Memory B cell (primary cell): ENCODE measurements at places on chromosomes 11 and 22.

- DNase-seq: no peak
Observed at GRCh38 chr11:134678744-134679143, 266.7 kb upstream of the B3GAT1 start.

- DNase-seq: no peak
Observed at GRCh38 chr11:66841861-66842260, 1.4 kb upstream of the RCE1 start.

GRCh38 chr22:26887456-26887855, 230.1 kb downstream of the MIAT start:
- DNase-seq: no peak

DNA sequence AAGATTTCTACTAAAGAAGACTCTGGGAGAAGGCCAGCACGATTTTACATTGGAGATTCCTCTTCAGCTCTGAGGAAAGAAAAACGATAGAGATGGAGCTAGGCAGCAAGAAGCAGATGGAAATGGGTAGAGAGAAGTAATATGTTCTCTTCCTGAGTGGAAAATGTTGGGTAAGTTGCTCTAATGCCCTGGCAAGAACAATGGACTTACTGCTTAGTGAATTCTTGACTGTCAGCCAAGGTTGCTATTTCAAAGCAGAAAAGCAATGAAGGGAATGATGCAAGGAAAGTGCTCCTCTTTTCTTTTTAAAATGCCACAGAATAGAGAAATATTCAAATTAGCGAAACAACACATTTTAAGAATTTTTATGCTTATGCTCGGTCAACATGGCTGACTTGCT, 38.4 kb upstream of the CWF19L2 start:
- no peak for DNase-seq

DNA sequence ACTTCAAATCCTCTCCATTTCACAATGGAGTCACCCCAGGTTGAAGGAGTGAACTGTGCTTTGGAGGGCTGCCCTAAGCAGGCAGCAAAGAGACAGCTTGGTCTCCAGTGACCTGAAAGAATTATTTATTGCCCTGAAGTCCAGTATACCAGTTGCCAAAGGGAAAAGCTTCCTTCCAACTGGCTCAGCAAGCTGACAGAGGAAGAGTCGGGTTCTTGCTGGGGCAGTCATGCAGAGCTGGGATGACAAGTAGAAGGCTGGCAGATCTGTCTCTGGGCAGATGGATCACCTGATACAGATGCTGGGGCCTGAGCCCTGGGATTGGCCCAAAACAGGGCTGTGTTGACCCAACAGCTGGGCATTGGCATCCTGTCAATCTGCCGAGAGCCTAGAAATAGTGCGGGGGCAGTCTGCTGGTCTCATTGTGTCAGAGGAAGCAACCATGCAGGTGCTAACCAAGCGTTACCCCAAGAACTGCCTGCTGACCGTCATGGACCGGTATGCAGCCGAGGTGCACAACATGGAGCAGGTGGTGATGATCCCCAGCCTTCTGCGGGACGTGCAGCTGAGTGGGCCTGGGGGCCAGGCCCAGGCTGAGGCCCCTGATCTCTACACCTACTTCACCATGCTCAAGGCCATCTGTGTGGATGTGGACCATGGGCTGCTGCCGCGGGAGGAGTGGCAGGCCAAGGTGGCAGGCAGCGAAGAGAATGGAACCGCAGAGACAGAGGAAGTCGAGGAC, at the start of gene THRSP:
Gene THRSP, plus strand, starts transcription at position 422 of the 742 bp plus-strand sequence. Its CDS starts 21 bp downstream, at position 443.
- DNase-seq: no peak

- DNase-seq: no peak
Observed at GRCh38 chr11:64672875-64673274, 50.1 kb downstream of the NRXN2 start.

- DNase-seq: no peak
Observed at GRCh38 chr11:10350334-10350733, 45.5 kb downstream of the ADM start.

GRCh38 chr11:93193731-93194130, 4.1 kb downstream of the SLC36A4 start:
- no peak for DNase-seq

DNA sequence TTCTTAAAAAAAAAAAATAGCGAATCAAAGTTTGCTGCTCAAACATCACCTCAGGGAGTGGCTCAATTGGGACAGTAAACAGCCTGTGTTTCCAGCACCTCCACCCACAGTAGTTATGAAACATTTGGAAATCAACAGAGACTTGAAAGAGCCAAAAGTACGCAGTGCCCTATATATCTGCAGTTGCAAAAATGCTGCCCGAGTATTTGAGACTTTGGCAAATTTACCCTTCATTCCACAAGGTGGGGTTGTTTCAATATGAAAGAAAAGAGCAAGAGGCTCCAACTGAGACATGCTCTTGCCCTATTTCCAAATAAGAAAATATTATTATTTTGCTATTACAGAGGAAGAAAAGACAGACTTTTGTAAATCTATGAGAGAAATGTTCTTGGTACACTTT, 851.1 kb upstream of the RAG2 start:
- no peak for DNase-seq

DNA sequence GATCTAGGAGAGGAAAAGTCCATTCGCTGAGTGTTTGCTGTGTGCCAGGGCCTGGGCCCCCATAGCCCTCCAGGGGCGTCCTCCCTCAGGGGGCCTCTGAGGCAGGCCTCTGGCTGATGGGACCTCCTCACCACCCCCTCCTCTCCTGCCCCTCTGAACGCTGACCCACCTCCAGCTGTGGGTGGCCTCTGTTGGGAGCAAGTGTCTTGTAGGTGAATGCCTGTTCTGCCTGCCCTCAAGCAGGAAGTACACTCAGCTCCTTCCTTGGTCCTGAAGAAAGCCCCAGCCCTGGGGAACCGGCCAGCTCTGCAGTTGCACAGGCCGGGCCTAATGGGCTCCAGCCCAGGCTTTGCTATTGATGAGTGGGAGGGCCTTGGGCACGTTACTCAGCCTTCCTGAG, 3.5 kb downstream of the MYO7A start:
- no peak for DNase-seq

DNA sequence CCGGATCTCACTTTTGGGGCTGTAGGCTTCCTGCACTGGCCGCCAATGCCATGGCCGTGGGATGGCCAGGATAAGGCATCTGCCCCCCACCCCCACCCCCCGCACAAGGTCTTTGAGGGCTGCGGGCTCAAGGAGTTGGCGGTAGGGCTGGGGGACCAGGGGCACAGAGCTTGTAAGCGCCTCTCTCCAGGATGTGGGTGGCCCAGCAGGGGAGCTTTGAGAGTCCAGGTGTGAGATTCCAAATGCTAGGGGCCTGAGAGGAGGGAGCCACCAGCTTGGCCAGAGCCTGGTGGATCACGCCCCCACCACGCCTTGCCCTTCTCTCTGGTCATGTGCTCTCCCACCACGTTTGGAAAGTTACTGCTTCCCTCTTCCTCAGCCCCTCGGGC, 5.0 kb downstream of the CD81 start:
- DNase-seq: no peak

- DNase-seq: no peak
Observed at GRCh38 chr22:43861529-43861928, 784 bp downstream of the SULT4A1 start.

GRCh38 chr11:126542334-126543015, 187.0 kb downstream of the ST3GAL4 start:
- DNase-seq: no peak

DNA sequence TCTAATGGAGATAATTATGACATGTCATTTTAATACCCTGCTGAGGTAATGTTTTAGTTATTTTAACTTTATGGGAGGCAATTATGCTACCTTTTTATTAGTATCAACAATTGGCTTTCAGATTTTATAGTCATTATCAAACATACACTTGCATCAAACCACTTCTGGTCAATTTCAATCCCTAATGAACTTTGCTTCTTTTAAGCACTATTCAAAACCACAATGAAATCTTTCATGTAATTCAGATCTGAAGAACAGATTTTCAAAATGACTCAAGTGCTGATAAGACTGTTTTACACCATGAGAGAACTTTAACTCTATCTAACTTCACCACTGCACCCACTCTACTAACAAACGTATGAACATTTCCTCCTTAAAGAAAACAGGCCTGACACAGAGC, 25.9 kb upstream of the CCDC34 start:
- DNase-seq: no peak

GRCh38 chr22:44735518-44736428, 16.6 kb upstream of the ARHGAP8 start:
- DNase-seq: peak; percentile 90

- DNase-seq: no peak
Observed at GRCh38 chr11:121552154-121552553, 99.4 kb upstream of the SORL1-AS1 start.

DNA sequence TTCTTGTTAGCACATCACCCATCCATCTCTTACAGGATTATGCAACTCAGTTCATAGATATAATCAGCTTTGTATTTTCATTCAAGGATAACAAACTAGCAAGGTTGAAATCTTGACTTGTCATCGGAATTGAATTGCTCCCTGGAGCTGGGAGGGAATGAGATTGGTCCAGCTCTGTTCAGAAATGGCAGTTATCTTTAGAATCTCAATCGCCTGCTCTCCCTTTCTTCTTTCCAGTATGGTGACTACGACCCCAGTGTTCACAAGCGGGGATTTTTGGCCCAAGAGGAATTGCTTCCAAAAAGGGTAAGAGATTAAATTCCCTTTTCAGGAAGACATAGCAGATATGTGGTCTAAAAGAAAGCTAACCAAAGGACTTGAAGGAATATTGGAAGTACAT, 51.0 kb downstream of the NF2 start:
- no peak for DNase-seq

- no peak for DNase-seq
Observed at GRCh38 chr11:67411785-67412152, 3.7 kb upstream of the CARNS1 start.

GRCh38 chr11:115437902-115438575, 66.2 kb downstream of the CADM1 start:
- no peak for DNase-seq

DNA sequence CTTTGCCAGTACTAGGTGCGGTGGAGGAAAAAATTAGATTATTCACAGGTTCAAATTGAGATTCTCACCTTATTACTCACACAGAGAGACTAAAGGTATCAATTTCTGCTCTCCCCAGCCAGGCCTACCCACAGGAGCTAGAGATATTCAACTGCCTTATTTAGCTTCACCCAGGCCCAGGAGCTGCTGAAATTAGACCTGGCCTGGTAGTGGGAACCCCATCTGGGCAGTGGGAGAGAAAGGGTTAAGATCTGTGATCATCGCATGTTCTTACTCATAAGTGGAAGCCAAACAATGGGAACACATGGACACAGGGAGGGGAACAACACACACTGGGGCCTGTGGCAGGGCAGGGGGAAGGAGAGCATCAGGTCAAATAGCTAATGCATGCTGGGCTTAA, 20.9 kb upstream of the MICAL2 start:
- no peak for DNase-seq

DNA sequence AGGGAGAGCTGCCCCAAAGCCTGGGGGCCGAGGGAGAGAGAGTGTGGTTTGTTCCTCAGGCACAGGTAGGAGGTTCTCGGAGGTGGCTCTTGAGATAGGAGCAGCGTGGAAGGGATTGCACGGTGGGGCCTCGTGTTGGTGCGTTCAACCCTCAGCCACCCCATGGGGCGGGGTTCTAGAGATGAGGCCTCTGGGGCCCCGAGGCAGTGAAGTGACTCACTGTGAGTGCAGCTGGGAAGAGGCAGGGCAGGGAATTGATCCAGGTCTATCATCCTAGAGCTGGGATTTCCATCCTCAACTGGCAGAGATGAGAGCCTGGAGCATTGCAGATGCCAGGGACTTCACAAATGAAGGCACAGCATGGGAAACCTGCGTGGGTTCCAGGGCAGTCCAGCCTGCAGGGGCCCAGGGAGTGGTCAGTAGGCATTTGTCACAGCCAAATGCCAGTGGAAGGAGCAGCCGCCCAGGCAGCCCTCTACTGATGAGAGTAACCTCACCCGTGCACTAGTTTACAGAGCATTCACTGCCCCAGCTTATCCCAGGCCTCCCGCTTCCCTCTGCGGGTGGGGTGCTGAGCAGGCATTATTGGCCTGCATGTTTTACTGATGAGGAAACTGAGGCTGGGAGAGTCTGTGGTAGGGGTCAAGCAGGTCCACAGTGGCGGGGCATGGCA, 5.1 kb upstream of the SMARCB1 start:
- no peak for DNase-seq

DNA sequence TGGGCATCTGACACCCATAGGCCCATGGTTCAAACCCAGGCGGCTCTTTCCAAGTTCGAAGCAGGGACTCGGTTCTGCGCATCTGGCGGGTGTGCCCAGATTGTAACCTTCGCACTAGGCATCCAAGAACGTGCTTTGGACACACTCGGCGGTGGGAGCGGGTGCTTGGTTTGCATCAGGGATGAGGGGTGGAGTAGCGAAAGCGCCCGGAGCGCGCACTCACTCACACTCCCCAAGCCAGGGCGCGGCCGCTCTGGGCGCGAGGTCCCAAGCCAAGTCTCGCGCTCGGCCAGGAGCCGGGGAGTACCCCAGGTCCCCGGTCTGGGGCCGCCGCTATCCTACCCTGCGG, 243 bp upstream of the SYT9 start:
- DNase-seq: no peak

GRCh38 chr11:64866173-64866491, 12.3 kb downstream of the EHD1 start:
- no peak for DNase-seq

DNA sequence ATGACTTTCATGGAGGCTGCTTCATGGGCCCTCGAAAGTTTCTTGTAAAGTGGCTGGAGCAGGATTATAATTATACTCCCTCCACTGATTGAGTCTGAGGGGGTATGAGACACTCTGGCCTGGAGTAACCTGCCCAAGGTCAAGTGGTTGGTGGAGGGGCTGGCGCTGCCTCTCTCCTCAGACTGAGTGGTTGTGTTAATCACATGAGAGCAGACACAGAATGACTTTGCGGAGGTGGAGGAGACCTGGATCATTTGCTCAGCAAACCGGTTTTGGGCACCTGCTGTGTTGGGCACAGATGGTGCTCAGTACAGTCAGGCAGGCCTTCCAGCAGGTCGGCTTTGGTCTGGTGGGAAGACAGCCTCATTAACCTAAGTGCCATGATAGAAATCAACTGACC, 11.8 kb downstream of the BCR start:
- DNase-seq: no peak

DNA sequence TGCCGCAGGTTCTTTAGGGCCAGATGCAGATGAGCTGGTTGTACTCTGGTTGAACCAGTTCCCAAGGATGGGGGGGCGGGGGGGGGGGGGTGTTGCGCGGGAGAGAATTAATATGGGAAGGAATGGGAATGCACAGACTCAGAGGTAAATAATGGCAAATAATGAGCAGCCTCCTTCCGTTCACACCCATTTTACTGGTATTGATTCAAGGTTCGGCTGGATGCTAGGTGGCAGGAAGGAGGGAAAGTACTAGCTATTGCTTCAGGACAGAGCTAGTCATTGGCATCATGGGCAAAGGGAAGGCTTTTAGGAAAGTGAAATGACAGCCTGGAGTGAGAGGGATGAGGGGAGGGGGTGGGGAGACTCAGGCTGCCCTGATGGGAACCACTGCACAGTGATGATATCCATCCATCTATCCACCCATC, at the start of gene VSTM5:
Gene VSTM5, minus strand, starts transcription at position 25 of the 425 bp plus-strand sequence. CDS start 116 bp downstream, outside the sequence.
- no peak for DNase-seq

DNA sequence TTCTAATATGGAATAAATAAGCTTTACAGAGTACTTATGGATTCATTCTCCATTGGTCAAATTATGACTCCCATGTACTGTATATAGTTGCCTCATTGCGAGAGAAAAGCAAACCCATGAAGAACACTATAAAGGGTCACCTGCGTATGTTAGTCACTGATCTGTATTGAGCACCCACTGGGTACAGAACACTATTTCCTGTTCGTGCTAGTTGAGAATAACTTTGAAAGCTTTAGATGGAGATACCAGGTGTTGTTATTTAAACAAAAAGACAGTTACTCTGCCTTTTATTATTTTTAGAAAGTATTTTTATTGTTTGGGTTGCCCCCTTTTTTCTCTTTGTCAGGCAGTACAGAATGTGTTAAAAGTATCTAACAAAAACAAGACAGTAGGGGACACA, 79.9 kb downstream of the DEUP1 start:
- DNase-seq: no peak
